ENCODE measurements at places on chromosomes 11 and 22.

GRCh38 chr22:46366327-46366731 lies 30.8 kb downstream of the TRMU start:
- DNase-seq: no peak

DNA sequence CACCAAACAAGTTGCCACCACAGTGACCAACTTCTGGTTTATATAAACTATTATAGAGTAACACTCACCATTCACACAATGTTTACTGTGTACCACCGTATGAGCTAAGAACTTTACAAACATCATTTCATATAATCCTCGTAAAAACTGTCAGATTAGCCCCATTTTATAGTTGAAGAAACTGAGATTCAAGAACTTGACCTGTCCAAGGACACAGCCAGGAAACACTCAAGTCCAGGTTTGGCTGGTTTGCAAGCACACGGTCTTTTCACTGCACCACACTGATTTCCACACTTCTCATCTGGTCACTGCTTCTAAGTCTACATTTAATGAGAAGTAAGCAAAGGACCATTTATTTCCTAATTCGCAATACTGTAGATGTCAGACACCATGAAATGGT lies 3.7 kb downstream of the MORC2 start:
- DNase-seq: no peak

- no peak for DNase-seq
These were observed 1206.3 kb upstream of the CNTN5 start for GRCh38 chr11:97814325-97814959.

DNA sequence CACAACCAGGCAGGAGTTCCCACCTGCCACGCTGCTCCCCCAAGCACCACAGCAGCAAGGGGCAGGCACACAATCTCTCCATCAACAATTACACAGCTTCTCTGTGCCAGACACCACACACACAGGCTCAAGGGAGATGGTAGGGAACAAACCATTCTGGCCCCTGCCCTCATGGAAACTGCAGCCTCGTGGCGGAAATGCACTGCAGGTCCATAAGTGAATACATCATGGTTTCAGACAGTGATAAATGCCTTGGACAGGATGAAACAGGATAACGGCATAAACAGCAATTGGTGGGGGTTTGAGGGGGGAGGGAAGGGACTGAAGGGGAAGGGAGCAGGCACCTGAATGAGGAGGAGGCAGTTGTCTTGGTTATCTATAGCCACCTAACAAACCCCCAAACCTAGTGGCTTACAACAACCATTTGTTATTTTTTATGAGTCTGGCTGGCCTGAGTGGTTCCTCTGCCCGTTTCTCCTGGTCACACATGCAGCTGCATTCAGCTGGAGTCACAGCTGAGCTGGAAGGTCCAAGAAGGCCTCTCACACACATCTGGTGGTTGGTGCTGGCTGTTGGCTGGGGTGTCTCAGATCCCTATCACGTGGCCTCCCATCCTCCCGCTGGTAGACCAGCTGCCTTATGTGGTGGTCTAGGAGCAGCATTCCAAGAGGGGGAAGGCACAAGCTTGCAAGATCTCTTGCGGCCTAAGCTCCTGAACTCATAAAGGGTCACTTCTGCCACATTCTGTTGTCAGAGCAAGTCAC lies 15.0 kb upstream of the YWHAH start:
- no peak for DNase-seq

DNA sequence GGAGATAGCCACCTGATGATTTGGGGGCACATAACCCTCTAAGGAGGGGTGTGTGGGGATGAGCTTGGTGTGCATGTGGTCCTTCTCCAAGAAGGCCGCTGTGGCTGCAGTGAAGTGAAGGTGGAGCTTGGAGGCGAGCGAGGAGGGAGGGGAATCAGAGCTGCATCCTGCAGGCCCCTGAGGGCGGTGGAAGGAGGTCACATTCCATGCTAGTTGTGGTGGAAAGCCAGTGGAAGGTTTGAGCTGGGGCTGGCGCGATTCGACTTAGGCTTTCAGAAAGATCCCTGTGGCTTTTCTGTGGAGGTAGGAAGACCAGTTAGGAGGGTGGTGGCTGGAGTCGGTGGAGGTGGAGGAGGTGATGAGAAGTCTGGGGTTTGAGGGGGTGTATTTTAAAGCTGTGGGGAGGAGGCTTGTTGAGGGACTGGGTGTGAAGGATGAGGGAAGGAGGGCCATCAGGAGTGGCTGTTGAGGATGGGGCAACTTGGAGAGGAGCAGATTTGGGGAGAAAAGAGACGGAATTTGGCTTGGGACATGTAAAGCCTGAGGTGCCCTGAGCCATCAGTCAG lies 62.0 kb downstream of the TBC1D22A start:
- no peak for DNase-seq

DNA sequence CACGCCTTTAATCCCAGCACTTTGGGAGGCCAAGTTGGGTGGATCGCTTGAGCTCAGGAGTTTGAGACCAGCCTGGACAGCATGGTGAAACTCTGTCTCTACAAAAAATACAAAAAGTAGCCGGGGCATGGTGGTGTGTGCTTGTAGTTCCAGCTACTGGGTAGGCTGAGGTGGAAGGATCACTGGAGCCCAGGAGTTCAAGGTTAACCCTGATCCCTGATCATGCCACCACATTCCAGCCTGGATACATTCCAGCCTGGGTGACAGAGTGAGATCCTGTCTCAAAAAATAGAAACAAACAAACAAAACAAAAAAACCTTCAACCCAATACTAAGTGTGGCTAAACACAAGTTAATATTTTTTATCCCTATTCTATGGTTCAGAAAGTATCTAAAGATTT lies 66.4 kb upstream of the CLNS1A start:
- no peak for DNase-seq

DNA sequence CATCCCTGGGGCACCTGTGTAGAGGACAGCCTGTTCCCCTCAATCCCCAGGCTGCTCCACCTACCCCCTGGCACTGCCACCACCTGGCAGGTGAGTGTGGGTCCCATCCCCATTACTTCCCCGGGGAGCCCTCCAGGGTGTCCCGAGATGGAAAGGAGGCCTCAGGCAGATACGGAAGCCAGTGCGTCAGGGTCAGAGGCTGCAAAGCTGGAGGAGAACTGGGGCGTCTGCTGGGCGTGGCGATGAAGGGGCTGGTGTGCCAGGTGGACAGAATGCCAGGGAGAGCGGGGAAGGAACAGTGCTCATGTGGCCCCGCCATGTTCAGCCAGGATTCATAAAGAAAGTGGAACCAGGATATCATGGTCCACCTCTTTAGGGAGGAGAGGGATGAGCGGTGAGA lies 7.8 kb downstream of the YPEL1 start:
- DNase-seq: no peak

DNA sequence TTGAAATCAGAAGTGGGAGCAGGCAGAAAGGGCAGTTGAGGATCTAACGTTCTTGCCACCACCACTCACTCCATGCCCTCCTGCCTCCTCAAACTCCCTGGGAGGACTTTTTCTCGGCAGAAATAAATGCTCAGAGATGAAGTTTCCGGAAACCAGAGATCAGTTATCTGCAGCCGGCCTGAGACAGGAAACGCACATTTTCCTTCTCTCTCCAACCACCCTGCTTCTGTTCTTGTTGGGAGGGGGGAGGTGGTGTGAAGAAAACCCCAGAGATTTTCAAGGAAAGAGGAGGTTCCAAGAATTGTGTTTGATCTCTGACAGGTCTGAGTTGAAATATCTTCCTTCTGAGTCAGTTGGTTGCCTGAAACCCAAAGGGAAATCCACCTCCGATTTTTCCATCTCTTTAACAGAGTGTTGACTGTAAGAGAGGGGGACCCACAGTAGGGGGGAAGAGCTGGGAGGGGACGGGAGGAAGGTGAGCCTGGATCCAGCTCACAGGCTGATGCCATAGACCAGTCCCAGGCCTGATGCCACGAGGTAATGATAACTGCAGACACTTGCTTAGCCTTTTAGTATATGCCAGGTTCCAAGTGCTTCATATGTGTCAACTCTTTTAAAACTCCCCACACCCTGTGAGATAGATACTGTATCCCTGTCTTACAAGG lies 100.8 kb downstream of the TRAF6 start:
- DNase-seq: no peak

DNA sequence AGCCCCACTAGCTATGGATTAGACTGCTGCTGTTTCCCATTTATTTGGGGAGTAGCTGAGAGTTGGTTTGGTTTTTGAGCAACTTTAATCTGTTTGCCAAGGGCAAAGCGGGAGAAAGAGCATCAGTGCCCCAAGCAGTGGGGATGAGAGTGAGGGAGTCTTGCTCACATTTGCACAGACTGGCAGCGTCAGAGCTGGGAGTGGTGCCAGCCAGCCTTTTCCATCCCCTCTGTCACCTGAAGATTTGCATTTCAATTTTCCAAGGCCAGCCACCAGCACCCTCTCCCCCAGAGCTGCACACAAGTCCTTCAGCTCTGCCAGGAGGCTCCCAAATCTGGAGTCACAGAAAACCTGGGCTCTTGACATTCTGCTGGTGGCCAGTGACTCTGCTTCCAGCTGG lies 21.0 kb upstream of the UVRAG start:
- DNase-seq: no peak

GRCh38 chr11:125123947-125124617 lies 12.7 kb upstream of the TMEM218 start:
- no peak for DNase-seq

- no peak for DNase-seq
These were observed 3.5 kb downstream of the C11orf91 start for GRCh38 chr11:33696931-33697638.

DNA sequence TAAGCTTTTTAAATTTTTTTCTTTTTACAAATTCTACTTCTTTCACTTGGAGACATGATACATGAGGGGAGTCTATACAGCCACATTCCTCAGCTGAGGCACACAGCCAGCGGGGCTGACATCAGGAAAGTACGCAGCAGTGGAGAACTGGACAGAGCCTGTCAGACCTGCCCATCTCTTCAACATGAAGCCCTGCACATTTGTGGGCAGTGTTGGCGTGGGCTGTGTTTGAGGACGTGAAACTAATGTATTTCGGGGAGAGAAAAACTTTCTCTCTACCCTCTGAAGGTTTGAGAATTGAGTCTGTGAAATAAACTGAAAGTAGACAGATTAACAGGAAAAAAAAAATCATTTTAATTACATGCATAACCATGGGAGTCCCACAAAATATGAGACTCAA lies 84.8 kb upstream of the HTATIP2 start:
- no peak for DNase-seq

- DNase-seq: no peak
These were observed 1564.8 kb upstream of the TENM4 start for GRCh38 chr11:81005595-81005994.

DNA sequence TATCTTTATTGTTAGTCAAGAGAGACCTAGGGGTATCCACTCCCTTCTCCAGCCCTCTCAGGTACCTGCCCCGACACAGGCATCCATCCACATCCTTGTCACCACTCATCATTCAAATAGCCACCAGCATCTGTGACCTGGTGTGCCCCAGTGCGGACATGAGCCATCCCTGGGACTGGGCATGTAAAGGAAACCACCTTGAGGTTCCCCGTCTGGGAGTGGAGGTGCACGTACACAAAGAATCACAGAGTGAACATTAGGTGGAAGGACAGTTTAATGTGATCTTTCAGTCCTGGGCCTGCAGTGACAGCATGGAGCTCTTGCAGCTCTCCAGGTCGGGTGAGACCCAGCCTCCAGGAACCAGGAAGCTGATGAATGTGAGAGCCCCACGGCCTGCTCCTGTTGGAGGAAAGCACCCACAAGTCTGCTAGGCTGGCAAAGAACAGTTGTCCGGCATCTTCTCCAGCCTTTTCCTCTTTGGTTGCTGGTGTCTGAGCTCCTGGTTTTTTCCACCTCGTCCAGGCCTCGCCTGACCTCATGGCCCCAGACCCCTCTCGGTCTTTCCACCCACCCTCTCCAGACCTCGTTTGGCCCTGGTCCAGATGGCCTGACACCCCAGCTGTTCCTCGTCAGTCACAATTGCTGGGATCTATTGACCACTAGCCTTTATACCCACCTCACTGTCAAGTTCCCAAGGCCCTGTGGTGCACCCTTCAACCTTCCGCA lies 16.5 kb downstream of the PSMD13 start:
- no peak for DNase-seq

GRCh38 chr11:68351450-68352275 lies 39.3 kb downstream of the LRP5 start:
- no peak for DNase-seq

DNA sequence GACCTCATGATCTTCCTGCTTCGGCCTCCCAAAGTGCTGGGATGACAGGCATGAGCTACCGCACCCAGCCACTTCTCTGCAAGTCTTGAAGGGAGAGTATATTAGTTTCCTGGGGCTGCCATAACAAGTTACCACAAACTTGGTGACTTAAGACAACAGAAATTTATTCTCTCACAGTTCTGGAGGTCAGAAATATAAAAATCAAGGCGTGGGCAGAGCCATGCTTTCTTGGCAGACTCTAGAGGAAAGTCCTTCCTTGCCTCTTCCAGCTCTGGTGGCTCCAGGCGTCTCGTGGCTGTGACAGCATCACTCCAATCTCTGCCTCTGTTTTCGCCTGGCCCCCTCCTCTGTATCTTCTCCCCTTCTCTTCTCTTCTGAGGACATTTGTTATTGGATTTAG lies 110.2 kb upstream of the NAV2 start:
- no peak for DNase-seq

DNA sequence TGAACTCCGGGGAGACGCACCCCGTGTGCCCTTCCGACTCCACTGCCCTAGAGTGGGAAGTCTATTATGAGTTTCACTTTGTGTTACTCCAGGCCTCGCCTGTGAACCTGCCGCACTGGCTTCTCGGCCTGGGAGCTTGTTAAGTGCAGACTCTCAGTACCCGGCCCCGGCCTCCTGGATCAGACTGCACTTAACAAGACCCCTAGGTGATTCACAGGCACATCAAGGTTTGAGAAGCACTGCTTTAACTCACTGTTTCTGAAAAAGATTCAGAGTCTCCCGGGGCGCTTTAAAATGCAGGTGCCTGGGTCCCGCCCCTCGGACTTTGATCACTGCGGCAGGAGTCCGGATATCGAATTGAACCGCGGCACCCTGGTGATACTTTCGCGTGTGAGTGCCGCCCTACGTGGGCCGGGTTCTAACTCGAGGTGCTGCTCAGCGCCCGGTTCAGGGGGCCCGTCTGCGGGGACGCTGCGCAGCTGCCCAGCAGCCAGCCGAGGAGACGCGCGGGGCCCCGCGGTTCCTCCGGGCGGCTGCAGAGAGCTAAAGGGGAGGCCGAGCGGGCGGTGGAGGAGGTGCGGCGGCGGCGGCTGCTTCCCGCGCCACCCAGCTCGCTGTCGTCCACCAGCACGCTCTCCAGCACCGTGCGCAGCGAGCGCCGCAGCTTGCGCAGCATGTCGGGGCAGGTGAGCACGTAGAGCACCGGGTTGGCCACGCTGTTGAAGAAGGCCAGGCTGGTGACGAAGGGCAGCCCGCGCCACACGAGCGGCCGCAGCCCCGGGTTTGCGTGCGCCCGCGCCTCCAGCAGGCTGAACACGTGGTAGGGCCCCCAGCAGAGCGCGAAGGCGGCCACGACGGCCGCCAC lies 3.4 kb downstream of the PTGDR2 start:
- no peak for DNase-seq

- DNase-seq: no peak
These were observed 13.7 kb downstream of the PDHX start for GRCh38 chr11:34929794-34930763.

GRCh38 chr11:6473451-6474412 lies at the start of gene TRIM3:
Gene TRIM3 (minus strand): TSS chr11:6473941. CDS start chr11:6465695, 8,246 bp downstream.
- peak; percentile 66 for DNase-seq

- DNase-seq: no peak
These were observed 112.6 kb downstream of the CADM1 start for GRCh38 chr11:115391598-115391997.

Data from CD4-positive, alpha-beta T cell (primary cell).